ENCODE measurements at places on chromosomes 4 and X. TPM values are rescaled to one million over a fixed set of nuclear protein-coding genes. Genes with fewer than 3 reads are reported as not detected.

Gene ADH1C
- total RNA-seq, result 0.54 TPM

Gene SGMS2
- 143 TPM for total RNA-seq

Gene ZBTB49
- 3.6 TPM for total RNA-seq

Gene HTN3
- not detected for total RNA-seq

Gene BEX3
- 170 TPM for total RNA-seq

Gene PAGE4
- total RNA-seq, result not detected

Gene NXF3
- total RNA-seq, result not detected

Gene AKAP14
- not detected for total RNA-seq

All from cardiac atrium fibroblast (primary cell).